SIG-M5 (cell line): ENCODE measurements at places on chromosomes 6 and 20.

DNA sequence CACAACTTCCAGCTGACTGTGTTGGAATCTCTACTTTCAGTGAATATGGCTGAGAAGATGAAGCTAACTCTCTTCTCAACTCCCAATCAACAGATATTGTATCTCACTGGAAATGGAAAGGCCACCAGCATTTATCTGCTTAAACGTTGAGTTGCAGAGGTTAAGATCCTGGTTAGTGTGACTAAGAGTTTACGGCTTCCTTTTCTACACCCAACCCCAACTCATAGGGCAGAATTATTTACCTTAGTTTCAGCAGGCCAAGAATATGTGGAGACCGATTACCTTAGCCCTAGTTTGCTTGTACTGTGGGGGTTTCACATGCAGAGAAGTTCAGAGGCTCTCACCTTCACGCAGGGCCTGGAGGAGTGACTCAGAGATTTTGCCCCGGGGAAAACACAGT lies 1026.6 kb downstream of the EYS start:
- no peak for DNase-seq

GRCh38 chr6:35161266-35161665 lies 20.1 kb upstream of the TCP11 start:
- DNase-seq: no peak

DNA sequence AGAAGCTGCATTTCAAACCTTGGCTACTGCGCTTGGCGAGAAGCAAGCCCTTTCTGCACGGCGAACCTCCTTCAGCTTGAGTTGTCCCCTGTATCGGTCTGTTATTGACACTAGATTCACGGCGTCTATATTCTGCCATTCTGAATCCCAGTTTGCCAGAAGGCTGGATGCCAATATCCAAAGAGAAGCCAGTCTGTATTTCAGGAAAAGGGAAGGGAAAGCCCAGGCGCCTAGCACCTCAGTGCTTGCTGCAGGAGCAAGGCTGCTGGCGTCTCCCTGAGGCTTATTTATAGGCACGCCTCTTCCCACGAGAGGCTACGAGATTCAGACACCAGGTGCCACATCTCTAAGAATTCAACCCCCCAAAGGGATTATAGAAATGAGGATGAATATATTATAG lies 89.6 kb upstream of the CDH4 start:
- DNase-seq: no peak

GRCh38 chr20:56160956-56161355 lies 87.6 kb upstream of the MC3R start:
- DNase-seq: no peak

- DNase-seq: no peak
Measured at GRCh38 chr6:157172231-157172701, 151.1 kb downstream of the TMEM242 start.

GRCh38 chr6:88890860-88891845 lies 72.3 kb downstream of the RNGTT start:
- no peak for DNase-seq

DNA sequence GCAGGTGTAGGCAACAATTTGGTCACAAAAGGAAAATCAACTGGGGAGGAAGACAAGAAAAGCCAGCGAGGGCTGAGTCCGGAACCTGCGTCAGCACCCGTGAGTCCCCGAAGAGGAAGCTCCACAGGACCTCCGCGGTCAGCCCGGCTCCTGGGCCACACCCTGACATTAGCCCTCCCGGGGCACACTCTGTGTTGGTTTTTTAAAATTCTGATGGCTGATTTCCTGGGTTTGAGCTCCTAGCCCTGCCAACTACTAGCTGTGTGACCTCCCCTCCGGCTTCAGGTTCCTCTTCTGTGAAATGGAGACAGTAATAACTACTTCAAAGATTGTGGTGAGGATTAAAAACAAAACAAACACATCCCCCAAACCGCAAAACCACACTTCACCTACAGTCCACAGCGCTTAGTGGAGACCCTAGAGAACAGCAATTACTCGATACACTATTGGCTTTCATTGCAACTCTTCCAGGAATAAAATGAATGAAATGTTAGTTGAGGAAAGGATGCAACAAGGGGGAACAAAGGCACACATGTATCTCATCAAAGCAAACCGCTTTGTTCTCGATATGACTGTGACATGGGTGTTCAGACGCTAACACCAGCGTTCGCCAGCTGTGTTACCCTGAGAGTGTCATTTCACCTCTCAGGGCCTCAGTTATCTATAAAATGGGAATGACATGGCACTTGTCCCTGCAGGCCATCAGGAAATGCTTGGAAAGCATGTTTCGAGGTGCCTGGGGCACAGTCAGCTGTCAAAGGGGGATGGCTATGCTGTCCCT lies 985 bp downstream of the ZBP1 start:
- peak; percentile 36 for DNase-seq

DNA sequence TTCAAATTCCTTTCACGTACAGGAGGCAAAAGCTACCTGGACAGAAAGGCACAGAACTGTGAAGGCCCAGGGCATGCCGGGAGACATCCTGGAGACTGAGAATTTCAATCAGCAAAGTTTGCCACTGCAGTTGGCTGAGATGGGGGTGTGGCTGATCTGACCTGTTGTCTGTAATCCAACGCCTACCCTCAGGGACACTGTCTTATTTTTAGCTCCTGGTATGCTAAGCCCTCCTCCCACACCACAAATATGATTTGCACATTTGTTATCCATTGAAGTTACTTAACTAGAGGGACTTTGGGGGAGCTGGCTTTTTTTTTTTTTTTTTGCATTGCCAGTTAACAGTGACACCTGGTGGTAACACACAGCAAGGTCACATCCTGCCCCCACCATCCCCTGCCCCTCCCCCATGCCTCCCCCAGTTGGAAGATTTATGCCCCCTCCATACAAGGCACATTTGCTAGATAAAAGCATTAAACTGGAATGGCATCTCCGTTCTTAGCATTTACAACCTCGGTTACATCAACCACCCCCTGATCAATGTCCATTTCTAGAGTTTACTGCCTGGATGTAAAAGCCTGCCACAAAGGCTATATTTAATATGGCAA lies 40.4 kb downstream of the TTI1 start:
- no peak for DNase-seq

DNA sequence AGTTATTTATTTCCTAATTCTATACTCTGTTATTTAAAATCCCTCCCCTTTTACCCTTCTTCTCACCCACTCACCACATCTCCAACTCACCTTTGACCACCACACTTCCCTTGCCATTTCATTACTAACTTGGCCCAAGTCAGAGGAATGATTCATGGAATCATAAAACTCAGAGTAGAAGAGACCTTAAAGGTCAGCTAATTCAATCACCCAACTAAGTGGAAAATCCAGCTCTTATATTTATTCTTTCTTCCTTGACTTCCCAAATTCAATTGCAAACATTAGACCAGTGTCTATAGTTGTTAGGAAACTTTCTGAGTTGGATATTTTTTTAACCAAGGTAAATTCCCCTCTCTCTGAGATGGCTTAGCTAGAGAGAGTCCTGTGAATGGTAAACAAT lies 26.5 kb upstream of the HEY2 start:
- DNase-seq: no peak

DNA sequence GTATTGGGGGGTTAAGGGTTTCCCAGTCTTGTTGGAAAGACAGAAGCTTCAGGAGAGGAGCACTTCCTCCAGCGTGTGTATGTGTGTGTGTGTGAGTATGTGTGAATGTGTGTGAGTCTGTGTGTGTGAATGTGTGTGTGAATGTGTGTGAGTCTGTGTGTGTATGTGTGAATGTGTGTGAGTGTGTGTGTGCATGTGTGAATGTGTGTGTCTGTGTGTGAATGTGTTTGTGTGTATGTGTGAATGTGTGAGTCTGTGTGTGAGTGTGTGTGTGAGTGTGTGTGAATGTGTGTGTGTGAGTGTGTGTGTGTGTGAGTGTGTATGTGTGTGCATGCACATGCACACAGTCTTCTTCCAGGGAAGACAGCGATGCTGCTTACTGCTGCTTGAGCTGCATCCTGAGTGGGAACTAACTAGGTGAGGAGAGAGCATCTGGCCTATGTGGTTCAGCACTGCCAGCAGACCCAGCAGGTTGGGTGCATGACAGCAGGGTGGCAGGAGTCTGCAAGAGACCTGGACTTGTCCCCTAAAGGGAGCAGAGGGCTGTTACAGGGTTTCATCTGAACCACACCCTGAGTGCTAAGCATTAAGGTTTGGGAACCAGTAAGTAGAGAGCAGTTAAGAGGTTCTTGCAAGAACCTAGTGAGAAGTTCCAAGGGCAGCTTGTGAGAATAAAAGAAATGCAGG lies 22.7 kb upstream of the CCND3 start:
- DNase-seq: no peak

DNA sequence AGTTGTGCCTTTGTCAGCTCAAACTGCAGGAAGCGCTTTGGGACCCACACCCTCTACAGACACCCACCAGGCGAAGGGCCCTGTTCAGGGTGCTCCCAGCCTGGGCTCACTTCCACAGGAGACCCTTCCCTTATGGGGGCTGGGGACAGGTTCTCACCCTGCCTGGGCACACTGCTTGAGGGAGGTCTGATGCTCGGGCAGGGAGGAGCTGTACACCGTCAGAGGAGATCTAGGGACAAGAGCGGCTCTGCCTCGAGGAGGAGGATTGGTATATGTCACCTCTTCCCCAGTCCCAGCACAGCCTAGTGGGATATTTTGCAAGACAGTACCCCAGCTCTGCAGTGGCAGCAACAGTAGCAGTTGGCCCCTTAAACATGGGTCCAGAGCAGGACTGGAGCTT lies 26.9 kb downstream of the GJA10 start:
- no peak for DNase-seq

DNA sequence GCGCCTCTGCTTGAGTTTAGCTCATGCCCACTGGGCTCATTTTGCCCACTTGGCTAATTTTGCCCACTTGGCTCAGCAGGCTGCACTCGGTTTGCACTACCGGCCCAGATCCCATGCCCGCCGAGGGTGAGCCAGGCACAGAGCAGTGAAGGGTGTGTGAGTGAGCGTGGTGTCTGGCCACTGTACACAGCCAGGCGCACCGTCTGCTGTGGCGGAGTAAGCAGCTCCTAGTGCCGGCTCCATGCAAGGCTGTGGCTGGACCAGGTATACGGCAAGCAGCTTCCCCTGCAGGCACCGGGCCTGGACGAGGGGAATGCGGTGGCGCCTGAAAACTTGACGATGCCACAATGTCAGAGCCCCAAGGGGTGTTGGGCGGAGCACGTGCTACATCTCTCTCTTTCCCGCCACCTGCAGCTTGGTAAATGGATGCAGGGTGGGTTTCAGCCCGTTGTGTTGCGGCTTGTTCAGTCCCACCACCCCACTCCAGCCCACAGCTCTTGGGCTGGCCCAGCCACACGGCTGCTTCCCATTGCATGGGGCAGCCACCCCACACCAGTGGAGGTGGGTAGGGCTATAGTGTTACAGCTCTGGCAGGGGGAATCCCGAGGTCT lies 9.9 kb downstream of the OR2B6 start:
- DNase-seq: no peak

- no peak for DNase-seq
Measured at GRCh38 chr6:14317387-14317970, 199.9 kb downstream of the CD83 start.

GRCh38 chr6:152636021-152636608 lies 1.0 kb downstream of the SYNE1 start:
- DNase-seq: no peak

DNA sequence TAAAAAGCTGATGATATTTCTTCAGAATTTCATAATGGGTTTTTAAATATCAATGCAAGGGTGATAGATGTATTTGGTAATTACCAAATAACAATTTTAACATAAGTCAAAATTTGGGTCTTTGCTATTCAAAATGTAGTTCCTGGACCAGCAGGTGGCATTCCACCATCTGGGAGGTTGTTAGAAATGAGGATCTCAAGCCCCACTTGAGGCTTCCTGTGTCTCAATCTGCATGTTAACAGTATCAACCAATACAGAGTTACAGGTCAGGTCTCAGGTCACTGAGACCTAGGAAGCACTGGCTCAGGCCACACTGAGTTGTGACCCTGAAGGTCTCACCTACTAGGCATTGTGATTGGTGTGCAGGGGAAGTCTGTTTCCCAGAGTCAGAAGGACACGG lies 57.2 kb upstream of the MTRF1L start:
- DNase-seq: no peak
